Right atrium auricular region (tissue), 2 donors: ENCODE measurements at places on chromosomes 1 and 21. TPM values are rescaled to one million over a fixed set of nuclear protein-coding genes. Genes with fewer than 3 reads are reported as not detected.

- no peak for DNase-seq
Observed at GRCh38 chr21:45438391-45439145, 33.6 kb downstream of the COL18A1 start.

- DNase-seq: peak; percentile 70
Observed at GRCh38 chr1:205523891-205524793, 19.7 kb downstream of the CDK18 start.

- DNase-seq: no peak
Observed at GRCh38 chr1:64073705-64074104, 129.7 kb upstream of the UBE2U start.

- no peak for DNase-seq
Observed at GRCh38 chr1:184682956-184683355, 71.7 kb downstream of the EDEM3 start.

- no peak for DNase-seq
Observed at GRCh38 chr1:116290085-116290705, 82.8 kb upstream of the ATP1A1 start.

GRCh38 chr21:33640697-33641351 is 717 bp downstream of the CRYZL1 start:
- DNase-seq: no peak

DNA sequence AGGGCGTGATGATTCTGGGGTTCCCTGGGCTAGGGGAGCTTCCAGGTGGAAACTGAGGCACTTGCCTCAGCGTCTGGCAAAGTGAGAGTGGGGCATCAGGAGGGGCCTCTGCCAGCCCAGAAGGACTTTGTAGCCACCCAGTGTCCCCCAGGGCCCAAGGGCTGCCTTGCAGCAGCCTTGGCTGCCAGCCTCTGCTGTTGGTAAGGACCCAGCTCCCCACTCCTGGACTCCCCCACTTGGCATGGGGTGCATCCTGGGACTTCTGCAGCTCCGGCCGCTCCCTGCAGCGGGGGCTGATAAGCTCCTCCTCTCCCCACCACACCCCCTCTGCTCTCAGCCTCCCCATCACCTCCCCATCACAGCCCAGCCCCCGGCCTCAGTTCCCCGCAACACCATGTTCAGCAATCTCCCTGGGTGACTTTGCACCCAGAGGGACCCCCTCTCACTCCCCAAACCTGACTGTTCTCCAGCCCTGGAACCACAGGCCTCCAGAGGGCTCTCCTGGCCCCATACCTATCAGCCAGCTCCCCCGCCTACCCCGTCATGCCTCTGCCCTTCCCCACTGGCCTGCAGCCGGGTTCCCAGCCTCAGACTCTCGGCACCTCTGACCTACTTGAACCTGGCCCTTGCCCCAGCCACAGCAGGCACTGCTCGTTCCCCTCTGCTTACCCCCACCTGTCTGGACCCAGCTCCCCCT is 113.0 kb downstream of the CRYAA start:
- no peak for DNase-seq

- no peak for DNase-seq
Observed at GRCh38 chr1:186187601-186188000, 187.5 kb downstream of the TPR start.

- DNase-seq: no peak
Observed at GRCh38 chr1:88398338-88398737, 285.7 kb upstream of the PKN2 start.

DNA sequence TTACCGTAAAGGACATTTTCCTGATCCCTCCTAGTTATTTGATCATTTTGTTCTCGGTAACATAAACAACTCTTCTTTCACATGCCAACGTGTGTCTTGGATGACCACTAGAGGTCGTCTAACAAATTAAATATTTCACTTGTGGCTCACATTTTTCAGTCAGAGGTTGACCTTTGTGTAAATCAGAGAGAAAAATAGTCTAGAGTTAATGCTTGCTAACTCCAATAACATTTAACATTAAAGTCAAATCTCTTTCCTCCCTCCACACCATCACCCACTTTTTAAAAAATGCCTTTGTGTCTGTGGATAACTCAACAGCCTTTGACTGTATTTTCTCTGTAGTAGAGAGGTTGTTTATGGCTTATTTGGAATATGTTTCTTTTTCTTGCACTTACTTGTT is 220.5 kb upstream of the B3GALT2 start:
- no peak for DNase-seq

GRCh38 chr1:228226141-228226874 is 18.5 kb downstream of the OBSCN start:
- DNase-seq: no peak

DNA sequence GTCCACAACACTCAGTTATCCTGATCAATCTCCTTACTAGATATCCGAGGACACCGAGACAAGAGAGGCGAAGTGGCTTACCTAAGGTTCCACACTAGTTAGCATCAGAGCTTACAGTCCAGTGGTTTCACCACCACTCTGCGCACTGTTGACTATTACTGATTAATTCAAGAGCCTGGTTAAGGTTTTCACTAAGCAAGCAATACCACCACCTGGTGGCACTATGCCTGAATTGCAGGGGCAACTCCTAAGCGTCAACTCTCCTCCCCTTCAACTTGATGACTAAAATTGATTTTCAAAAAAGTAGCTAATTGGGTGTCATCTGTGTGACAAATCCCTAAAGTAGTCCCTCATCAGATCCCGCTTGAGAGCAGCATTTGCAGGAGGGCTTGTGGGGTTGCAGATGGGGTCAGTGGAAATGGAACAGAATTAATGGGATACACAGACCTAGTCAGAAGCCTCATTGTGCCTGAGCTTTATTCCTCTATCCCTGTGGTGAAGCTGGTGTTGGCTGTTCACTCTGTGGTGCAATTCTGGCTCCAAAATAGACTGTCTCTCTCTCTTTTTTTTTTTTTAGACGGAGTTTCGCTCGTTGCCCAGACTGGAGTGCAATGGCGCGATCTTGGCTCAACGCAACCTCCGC is 9.1 kb downstream of the TTC22 start:
- DNase-seq: no peak

DNA sequence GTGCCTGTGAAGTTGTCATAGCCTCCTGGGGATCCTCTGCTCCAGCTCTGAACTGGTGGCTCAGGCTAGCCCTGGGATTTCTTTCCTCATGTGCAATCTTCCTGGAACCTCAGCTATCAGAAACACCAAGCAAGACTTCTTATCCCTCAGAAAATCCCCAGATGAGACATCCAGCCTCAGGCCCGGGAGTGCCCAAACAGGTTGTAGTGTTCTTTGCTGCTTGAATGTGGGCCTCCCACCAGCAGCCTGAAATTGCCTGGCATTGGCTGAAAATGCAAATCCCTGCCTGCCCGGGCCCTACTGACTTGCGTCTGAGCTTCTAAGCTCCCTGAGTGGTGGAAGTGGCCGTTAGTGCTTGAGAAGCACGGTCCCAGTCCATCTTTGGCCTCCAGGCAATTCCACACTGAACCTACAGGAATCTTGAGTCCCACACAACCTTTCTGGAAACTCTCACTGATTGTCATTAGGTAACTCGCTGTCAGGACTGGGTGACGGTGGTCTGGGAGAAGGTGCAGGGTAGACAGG is 146.8 kb downstream of the ZBTB18 start:
- no peak for DNase-seq

DNA sequence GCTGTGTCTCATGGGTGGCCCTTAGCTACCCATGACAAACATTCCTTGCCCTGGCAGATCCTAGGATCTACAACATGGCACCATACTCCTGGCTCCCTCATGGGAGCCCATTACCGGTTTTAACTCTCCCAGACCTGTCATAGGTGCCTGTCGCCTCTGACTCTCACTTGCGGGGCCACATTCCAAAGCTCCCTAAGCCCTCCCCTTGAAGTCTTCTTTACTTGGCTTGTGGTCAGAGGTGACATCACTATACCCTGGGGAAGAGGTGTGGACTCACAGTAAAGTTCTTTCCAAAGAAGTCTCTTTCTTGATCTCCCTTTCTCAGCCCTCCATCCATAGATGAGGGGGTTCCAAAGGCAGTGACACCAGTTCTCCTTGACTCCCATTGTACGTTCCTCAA is 5.4 kb upstream of the SLAMF9 start:
- no peak for DNase-seq

- DNase-seq: no peak
Observed at GRCh38 chr1:156157966-156158365, 4.6 kb downstream of the SEMA4A start.

DNA sequence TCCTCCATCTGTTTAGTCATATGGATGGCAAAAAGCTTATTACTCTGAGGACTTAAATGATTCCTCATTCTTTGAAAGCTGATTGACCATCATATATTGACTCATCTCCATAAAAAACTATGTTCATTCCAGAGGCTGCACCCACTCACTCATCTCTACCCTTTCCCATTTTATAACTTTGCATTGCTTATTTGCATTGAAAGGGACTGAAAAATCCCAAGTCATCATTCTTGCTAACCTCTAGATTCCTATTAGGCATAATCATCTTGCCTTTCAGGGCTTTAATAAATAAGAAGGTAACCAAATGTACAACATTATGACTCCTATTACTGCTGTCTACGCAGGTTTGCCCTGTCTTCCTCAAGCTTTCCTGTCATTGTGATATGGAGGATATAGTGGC is 1180.3 kb upstream of the B3GALT2 start:
- DNase-seq: no peak

DNA sequence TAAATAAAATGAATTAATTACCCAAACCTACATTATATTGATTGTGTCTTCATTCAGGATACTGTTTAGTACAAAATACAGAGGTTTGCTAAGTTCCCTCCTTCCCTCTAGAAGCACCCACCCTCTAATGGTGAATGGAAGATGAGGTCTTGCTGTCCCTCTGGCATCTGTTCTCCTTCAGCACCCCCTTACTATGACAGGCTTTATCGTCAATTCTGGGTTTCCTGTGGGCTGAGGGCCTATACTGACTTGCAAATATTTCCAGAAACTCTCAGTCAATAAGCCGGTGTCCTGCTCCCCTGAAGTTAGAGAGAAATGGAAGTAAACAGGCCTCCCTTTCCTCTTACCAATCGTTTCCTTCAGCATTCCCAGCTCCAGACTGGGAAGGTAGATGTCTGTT is 13.2 kb downstream of the LAX1 start:
- DNase-seq: no peak

- DNase-seq: no peak
Observed at GRCh38 chr1:33394770-33395169, 36.1 kb downstream of the PHC2 start.

DNA sequence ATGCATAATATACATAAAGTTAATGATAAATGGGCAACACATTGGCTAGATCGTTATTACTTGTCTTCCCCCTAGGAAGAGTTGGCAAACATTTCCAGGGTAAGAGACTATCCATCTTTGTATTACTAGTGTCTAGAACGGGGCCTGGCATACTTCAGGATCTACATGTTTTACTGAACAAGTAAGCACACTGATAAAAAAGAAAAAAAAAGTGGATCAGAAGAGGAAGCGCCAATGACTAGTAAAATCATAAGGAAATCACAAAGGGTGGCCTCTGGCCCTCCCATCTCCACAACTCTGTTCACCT is 482 bp downstream of the TM2D1 start:
- no peak for DNase-seq

DNA sequence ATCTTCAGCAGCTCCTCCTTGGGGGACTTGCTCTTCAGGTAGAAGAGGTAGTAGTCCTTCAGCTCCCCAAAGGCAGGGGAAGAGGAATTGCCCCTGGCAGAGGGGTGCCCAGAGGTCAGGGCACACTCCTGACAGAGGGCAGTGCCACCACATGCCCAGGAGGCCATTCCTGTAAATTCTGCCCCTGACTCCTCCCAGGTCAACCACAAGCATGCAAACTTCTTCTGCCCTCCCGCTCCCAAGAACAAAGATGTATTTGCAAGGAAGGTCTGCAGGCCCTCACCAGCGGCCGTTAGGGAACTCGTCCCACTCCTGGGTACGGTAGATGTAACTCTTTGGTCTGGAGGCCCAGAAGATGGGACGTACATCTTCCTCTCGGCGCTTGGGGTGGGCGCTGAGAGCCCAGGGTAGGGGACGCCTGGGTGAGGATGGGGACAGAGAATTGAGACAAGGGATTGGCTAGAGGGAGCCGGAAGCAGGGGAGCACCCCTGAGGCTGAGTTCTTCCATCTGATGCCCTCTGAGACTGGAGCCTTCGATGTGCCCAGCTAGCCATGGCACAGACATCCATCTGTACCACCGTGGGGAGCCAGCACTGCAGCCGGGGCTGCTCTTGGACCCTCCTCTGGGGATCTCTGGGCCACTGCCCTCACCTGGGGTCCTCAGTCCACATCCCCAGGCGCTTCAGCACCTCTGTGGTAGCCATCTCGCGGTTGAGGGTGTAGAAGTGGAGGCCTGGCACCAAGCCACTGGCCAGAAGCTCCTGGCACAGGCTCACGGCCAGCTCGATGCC is 11.1 kb downstream of the MTHFR start:
- DNase-seq: no peak

- DNase-seq: no peak
Observed at GRCh38 chr1:199463521-199464127, 563.9 kb upstream of the NR5A2 start.

GRCh38 chr1:41842993-41843755 is 75.5 kb downstream of the HIVEP3 start:
- DNase-seq: no peak

DNA sequence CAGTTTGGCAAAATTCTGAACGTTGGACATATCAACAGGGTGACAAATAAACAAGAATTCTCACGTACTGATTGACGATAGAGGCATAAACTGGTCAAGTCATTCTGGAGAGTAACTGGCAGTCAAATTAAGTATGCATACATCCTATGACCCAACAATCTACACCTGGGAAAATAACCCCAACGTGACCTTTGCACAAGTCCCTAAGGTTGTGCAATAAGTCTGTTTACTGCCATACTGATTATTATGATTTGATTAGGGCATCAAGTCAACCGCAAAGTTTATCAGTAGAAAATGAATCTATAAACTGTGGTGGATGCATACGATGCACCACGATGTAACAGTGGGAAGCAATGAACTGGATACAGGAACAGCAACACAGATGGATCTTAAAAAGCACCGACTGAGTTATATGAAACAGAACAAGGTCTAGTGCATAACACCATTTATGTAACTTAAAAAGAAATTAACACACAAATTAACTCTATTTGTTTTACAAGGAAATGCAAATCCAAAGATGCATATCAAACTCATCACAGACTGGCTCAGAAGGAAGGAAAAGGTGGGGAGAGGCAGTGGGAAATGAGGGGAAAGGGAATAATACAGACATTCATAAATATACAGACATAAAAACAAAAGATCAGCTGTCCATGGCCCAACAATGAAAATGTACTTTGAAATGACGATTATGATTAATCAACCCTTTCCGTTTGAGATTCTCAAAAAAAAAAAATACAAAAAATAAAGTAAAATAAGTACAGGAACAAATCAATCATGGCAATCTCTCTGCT is 41.0 kb upstream of the SEC16B start:
- no peak for DNase-seq

- no peak for DNase-seq
Observed at GRCh38 chr1:66540434-66541032, 6.6 kb downstream of the SGIP1 start.

Gene TIE1
- total RNA-seq: 23.6 TPM

Gene CFAP126
- total RNA-seq: not detected

Gene MNDA
- 5.9 TPM for total RNA-seq

Gene PLA2G4A
- total RNA-seq: 8.2 TPM

Gene IQGAP3
- total RNA-seq: not detected

Gene GJA8
- total RNA-seq: not detected

Gene AMY1C
- not detected for total RNA-seq

Gene C1orf53
- total RNA-seq: 4.0 TPM

Gene CR1L
- not detected for total RNA-seq

Gene C1orf21
- 78.5 TPM for total RNA-seq

Gene WLS
- total RNA-seq: 55.8 TPM

Gene OR2M3
- not detected for total RNA-seq

Gene DHRS3
- 50.4 TPM for total RNA-seq

Gene SLFNL1
- total RNA-seq: 0.59 TPM

Gene SPRR2B
- not detected for total RNA-seq
